ENCODE measurements at places on chromosomes 4 and X.
A peak's percentile ranks its signal among the peaks of the same experiment; 100 is the strongest.

DNA sequence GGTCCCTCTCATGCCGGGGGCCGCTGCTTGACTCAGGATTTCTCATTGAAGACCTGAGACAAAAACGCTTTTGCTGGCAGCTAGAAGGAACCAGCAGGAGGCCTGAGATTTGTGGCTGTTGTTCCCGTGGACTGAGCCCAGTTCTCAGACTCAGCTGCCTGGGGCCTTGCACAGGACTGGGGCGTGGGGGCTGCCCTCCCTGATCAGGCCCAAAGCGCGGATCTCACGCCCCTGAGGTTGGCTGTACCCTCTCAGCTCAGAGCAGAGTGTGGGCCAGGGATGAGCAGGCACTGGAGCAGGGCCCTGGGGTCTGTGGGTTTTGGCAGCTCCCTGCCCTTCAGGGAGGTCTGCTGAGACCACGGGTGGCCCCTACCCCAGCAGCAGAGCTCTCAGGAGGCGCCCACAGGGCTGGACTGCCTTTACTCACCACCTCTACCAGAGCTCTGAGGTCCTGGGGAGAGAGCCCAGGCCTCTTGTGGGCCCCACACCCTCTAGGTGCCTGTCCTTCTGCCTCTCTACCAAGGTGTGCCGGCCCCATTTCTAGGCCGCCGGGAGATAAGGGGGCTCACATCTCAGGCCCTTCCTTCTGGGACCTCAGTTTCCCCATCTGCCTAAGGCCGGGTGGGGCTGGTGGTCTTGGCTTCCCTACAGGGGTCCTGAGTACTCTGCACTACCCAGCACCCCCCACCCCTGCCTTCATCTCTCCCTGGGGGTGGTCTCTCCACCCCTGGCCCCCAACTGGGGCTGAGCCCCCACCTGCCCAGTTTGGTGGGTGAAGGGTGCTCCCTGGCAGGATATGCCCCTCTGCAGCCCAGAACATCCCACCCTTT is 5.6 kb downstream of the MSANTD1 start:
- no peak for DNase-seq

GRCh38 chr4:114807759-114808404 is 209.3 kb downstream of the UGT8 start:
- DNase-seq = peak; percentile 46

- peak; percentile 30 for DNase-seq
Observed at GRCh38 chr4:16289897-16290554, 63.8 kb upstream of the TAPT1 start.

GRCh38 chrX:42117318-42117717 is 194.0 kb upstream of the CASK start:
- DNase-seq = no peak

- DNase-seq = no peak
Observed at GRCh38 chr4:154140869-154141268, 350.7 kb downstream of the DCHS2 start.

- no peak for DNase-seq
Observed at GRCh38 chr4:48604041-48604440, 114.0 kb downstream of the ZAR1 start.

- DNase-seq = no peak
Observed at GRCh38 chr4:155795991-155796390, 37.2 kb downstream of the GUCY1B1 start.

- no peak for DNase-seq
Observed at GRCh38 chr4:38576767-38577166, 87.2 kb upstream of the KLF3 start.

GRCh38 chr4:172305698-172306097 is 492.5 kb downstream of the GALNTL6 start:
- no peak for DNase-seq

- no peak for DNase-seq
Observed at GRCh38 chr4:151983854-151984253, 223.0 kb upstream of the GATB start.

DNA sequence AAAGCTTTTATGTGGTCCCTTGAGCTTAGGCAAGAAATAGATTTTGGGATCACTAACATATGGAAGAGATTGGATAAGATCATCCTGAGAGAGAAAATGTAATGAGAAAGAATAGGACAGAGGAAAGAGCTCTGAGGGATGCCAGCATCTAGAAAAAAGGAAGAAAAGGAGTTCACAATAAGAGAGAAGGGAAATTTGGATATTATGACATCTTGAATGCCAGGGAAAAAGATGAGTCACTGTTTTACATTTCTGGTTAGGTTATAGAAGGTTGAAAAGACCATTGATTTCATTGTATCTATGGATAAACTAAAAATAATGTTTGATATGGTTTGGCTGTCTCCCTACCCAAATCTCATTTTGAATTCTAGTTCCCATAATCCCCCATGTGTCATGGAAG is 208.5 kb downstream of the MAD2L1 start:
- DNase-seq = no peak

- DNase-seq = no peak
Observed at GRCh38 chrX:15956681-15957080, 102.1 kb upstream of the AP1S2 start.

- DNase-seq = no peak
Observed at GRCh38 chr4:78092850-78093249, 35.7 kb downstream of the FRAS1 start.

GRCh38 chrX:2385224-2385623 is 115.6 kb downstream of the DHRSX start:
- no peak for DNase-seq

DNA sequence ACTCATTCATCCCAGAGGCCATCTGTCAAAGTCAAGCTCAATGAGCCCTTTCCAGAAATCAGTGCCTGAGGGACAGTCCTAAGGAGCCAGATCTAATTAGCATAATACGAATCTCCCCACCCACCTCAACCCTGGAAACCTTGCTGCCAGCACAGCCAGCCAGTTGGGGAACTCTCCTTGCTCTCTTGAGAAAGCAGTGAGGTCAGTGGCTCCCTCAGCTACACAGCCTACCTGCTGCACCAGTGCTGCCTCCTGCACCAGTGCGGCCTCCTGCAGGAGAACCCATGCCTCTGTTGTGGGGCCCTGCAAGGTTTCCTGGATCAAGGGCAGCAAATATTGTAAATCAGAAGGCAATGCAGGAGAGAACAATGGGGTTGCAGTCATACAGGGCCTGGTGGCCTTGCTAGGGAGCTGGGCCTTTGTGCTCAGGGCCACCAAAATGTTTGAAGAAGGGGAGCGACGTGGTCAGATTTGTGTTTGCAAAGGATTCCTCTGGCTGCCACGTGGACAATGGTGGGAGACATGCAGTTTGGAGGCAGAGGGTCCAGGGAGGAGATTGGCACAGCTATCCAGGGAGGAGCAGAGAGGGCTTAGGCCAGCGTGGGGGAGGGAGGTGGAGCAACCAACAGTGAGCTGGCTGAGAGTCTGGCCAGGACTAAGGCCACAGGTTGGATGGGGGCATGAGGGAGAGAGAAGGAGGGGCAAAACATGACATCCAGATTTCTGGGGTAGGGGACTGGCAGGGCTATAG is 124.3 kb upstream of the MAMLD1 start:
- no peak for DNase-seq

DNA sequence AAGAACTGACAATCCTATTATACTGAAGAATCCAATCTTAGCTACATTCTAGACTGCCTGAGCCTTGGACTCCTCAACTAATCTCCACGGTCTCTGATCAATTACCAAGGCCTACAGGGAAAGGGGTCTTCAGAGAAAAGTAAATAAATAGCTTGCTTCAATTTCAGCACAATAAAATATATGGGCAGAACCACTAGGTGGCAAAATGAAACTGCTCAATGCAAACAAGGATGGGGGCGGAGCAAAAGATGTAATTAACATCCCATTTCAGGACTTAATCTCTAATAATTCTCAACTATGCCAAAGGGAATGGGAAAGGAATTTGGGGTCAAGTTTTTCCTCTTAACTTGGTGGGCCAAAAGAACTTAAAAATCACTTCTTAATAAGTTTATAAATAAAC is 78.4 kb upstream of the MAP3K15 start:
- DNase-seq = peak; percentile 39

DNA sequence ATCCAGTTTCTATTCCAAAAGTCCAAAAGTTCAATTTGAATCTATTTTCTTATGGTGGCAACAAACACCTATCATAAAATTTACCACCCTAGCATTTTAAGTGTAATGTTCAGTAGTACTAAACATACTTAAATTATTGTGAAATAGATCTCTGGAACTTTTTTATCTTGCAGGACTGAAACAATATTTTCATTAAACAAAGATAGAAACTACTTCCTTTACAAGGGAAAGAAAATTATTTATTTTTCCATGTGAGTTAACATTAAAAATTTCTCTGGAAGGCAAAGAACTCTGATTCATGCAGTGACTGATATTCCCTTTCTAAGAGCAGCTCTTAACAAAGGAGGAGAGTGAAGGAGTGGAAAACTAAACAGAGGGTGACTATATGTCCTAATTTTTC is 40.2 kb downstream of the ADH7 start:
- DNase-seq = no peak

- no peak for DNase-seq
Observed at GRCh38 chrX:109654516-109655109, 29.6 kb upstream of the KCNE5 start.

GRCh38 chrX:30920271-30920670 is 31.2 kb upstream of the TAB3 start:
- no peak for DNase-seq

DNA sequence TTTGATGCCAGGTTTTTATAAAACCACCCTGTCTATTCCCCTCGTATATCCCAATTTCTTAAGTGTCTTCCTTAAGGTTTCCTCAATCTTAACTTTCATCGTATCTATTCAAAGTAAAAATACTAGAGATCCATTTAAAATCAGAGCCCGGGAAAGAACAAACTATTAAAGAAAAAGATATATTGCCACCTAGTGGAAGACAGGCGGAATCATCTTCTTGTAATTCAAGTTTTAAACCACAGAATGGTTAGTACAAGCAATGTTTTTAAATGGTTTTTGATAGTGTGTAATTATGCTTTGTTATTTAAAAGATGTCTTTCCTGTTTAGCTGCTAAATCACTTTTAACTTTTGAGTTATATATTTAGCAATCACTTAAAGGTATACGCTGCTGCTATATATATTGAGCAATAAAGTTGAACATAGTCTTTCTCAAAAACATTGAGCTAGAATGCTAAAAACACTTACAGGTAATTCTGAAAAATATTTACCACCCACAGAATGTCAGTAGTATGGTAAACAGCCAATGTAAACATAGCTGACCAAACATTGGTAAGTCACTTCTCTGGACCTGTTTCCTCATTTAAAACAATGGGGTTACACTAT is 18.2 kb downstream of the PRDM8 start:
- DNase-seq = no peak

GRCh38 chrX:150774798-150775568 is 81.8 kb downstream of the MTMR1 start:
- DNase-seq = no peak

GRCh38 chr4:9924750-9925149 is 96.5 kb downstream of the SLC2A9 start:
- no peak for DNase-seq

- no peak for DNase-seq
Observed at GRCh38 chr4:153241970-153242838, 38.0 kb downstream of the TRIM2 start.

DNA sequence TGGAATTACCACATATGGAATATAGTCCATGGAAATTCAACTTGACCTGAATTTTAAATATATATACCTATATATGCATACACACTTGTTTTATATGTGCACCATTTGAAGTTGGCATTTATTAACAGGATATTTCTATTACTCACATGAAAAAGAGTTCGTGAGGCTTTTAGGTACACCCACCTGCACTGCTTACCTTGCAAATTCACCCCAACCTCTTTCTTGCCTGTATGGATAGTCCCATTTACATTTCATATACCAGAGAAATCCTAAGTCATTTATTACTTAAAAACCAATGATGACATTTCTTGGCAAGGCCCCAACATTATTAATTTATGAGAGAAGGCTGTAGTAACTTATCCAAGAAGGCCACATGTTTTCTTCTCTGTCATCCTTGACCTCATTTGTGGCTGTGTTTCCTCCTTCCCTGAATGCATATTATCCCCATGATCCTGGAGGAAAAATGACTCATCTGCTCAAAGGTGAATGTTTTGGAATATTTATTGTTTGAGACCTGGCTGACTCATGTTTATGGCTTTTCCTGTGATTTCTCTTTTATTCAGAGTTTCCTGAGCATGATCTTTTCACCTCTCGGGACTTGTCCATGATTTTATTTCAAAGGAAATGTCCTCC is 62.2 kb upstream of the FAM241A start:
- no peak for DNase-seq

DNA sequence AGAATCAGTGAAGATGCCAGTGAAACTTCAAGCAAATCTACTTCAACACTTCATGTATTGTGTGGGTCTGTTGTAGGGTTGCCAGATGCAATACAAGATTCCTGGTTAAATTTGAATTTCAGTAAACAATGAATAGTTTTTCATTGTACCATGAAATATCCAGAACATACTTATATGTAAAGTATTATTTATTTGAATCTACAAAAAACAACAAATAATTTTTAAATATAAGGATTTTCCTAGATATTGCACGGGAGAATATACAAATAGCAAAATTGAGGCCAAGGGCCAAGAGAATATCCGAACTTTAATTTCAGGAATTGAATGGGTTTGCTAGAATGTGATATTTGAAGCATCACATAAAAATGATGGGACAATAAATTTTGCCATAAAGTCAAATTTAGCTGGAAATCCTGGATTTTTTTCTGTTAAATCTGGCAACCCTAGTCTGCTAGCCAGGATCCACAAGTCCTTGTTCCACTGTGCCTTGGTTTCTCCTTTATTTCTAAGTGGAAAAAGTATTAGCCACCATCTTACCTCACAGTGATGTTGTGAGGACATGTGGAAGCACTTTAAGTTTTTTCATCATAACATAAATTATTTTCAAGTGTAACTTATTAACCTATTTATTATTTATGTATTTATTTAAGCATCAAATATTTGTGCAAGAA is 2.3 kb downstream of the CXCL8 start:
- no peak for DNase-seq

GRCh38 chr4:147734496-147734895 is 2.6 kb downstream of the ARHGAP10 start:
- no peak for DNase-seq
